ENCODE measurements at places on chromosomes 5 and 9.
A peak's percentile ranks its signal among the peaks of the same experiment; 100 is the strongest.

DNA sequence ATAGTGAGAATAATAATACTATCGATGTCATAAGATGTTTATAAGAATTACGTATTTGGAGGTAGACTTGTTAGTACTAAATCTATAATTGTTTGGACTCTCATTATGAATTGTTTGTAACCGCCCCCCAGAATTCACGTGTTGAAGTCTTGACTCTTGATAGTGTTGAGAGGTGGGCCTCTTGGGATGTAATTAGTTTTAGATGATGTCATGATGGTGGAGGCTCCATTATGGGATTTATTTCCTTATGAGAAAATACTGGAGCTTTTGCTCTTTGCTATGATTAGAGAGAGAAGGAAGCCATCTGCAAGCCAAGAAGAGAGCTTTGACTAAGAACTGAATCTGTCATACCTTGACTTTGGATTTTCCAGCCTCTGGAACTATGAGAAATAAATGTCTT lies 142.2 kb downstream of the PRDM9 start:
- H3K27ac ChIP-seq, result no peak overlapping the region
- H3K4me1 ChIP-seq, result no peaks in the 10 kb centered on the region
- no peaks in the 10 kb centered on the region for H3K27me3 ChIP-seq
- H3K4me3 ChIP-seq, result no peak overlapping the region
- no peaks in the 10 kb centered on the region for H3K36me3 ChIP-seq

DNA sequence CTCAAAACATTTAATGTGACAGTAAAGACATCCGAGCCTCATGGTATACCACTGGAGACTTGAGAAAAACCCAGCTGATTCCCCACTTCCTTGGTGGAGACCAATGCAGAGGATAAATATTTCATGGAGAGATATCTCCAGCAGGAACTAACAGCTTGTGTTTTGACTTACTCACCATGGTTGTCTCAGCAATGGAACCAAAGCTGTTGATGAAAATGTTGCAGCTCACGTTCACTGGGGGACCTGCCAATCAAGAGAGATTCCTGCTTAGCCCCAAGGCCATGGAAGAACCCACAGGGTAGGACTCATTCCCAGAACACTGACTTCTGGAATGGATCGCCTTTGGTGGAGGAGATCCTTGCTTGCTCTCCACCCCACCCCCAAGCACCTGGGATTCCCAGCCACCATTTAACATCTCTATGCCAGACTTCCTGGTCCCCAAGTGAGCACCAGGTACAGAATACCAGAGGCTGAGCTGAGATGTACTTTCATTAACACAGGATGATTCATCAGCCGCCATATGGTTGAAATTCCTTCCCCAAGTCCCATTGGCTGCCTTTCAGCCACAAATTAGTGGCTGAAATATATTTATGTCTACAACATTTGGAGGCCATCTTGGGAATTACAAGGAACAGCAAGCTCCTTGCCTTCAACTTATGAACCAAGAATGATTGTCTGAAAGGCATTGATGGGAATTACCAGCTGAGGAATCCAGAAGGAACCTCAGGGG lies 37.9 kb downstream of the GLRA1 start:
- H3K27ac ChIP-seq, result no peak overlapping the region
- H3K36me3 ChIP-seq, result no peaks in the 10 kb centered on the region
- no peaks in the 10 kb centered on the region for H3K4me1 ChIP-seq
- DNase-seq, result no peak
- no peak overlapping the region for H3K4me3 ChIP-seq
- H3K27me3 ChIP-seq, result peaks cover 7% of the 10 kb centered on the region

- peaks cover 30% of the 10 kb centered on the region for H3K4me1 ChIP-seq
- H3K27ac ChIP-seq, result peak overlapping the region; percentile 73
- H3K36me3 ChIP-seq, result no peaks in the 10 kb centered on the region
- H3K4me3 ChIP-seq, result peak overlapping the region; percentile 39
These were observed 50.3 kb downstream of the MAN2A1 start for GRCh38 chr5:109739741-109740728.

GRCh38 chr9:38350529-38350928 lies 42.0 kb upstream of the ALDH1B1 start:
- H3K27me3 ChIP-seq, result peaks cover 3% of the 10 kb centered on the region
- H3K27ac ChIP-seq, result no peak overlapping the region
- peaks cover 21% of the 10 kb centered on the region for H3K4me1 ChIP-seq
- DNase-seq, result no peak
- H3K4me3 ChIP-seq, result no peak overlapping the region

DNA sequence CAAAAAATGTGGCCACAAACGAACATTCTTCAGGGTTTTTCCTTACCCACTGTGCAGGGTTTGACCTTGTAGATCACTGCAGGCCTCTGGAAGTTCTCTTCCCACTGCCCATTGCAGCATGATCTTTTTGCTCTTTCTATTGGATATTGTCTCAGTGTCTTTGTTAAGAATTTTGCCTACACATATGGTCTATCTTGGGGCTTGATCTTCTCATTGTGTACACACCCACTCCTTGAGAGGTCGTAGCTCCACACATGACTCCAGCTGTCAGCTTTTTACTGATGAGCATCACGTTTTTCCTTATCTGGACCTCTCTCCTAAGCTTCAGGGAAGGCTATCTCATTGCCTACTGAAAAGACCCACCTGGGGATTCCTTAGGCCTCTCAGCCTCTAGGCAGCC lies 3.0 kb upstream of the GLRX start:
- H3K27me3 ChIP-seq, result no peaks in the 10 kb centered on the region
- no peak overlapping the region for H3K27ac ChIP-seq
- no peak for DNase-seq
- H3K36me3 ChIP-seq, result no peaks in the 10 kb centered on the region

DNA sequence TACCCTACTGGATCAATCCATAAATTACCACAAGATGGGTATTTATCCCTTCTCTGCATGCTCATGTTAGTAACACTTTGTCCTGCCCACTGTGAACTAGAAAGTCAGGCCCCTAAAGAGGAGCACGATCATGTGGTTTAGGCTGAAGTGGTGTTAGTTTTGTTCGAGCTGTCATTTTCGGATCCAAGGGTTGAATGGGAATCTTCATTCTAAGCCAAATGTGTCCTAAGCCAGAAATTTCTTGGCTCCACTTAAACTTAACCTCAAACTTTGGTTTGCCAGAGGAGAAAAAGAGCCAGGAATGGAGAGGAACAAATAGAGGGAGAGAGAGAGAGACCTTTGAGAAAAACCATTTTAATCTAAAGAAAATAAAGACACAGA lies 837.7 kb upstream of the ZNF608 start:
- H3K27me3 ChIP-seq, result no peaks in the 10 kb centered on the region
- H3K36me3 ChIP-seq, result no peaks in the 10 kb centered on the region
- DNase-seq, result no peak
- H3K4me1 ChIP-seq, result no peaks in the 10 kb centered on the region
- H3K27ac ChIP-seq, result no peak overlapping the region
- H3K4me3 ChIP-seq, result no peak overlapping the region

- no peak for DNase-seq
- no peak overlapping the region for H3K4me3 ChIP-seq
- H3K27ac ChIP-seq, result no peak overlapping the region
- no peaks in the 10 kb centered on the region for H3K27me3 ChIP-seq
- no peaks in the 10 kb centered on the region for H3K4me1 ChIP-seq
- H3K36me3 ChIP-seq, result no peaks in the 10 kb centered on the region
These were observed 16.1 kb downstream of the PLAC8L1 start for GRCh38 chr5:146089287-146089686.

DNA sequence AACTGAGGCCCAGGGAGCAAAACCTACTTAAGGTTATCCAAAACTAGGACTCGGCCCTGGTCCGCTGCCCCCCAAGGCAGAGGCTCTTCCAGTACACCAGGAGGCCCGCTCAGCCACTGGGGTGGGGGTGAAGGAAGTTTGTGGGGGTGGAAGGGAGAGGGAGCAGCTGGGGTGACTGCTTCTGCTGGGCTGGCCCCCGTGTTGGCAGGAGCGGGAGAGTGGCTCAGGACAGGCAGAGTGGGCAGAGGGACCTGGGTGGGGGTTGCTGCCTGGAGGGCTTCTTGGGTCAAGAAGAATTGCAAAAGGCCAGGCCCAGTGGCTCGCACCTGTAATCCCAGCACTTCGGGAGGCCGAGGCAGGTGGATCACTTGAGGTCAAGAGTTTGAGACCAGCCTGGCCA lies 8.2 kb upstream of the TRIM14 start:
- no peak for DNase-seq
- H3K4me3 ChIP-seq, result no peak overlapping the region

GRCh38 chr5:8826508-8826907 lies 719.4 kb downstream of the SEMA5A start:
- no peaks in the 10 kb centered on the region for H3K27me3 ChIP-seq
- no peaks in the 10 kb centered on the region for H3K4me1 ChIP-seq
- no peaks in the 10 kb centered on the region for H3K36me3 ChIP-seq
- DNase-seq, result no peak
- no peak overlapping the region for H3K27ac ChIP-seq

DNA sequence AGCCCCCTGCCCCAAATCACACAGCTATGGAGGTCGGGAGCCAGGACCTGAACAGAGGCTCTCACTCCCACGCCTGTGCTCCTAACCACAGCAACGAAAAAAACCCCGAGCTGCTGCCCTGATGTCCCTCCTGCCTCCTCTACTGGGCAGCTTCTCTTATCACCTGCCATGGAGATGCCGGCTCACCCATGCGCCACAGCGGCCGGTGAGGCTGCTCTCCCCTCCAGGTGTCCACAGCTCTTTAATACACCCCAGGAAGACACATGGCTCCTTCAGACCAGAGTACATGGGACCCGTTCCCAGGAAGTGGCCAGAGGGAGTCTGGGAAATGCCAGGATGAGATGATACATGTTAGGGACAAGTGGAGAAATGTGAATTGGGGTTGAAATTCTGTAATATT lies 110.9 kb downstream of the COL23A1 start:
- no peaks in the 10 kb centered on the region for H3K36me3 ChIP-seq
- no peak overlapping the region for H3K4me3 ChIP-seq
- no peak for DNase-seq

DNA sequence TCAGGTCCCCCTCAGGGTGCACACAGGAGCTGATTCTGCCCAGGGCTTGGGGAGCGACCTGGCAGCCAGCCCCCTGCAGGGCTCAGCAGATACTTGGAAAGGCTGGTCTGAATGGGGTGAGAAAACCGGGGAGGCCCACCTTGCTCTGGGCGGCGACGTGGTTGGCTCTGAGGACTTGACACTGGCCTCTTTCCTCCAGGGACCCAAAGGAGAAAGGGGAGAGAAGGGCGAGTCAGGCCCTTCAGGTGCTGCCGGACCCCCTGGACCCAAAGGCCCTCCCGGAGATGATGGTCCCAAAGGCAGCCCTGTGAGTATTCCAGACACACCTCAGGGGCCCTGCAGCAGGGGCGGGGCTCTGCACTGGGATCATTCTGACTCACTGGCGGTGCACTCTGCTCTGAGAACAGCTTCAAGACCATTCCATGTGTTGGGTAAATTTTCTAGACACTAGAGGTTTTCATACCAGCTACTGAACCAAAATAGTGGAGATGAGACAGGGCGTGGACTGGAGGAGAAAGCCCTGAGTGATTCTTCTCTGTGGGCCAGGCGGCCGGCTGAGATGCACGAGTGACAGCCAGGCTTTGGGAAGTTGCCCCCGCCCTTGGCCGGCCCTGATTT lies 65.9 kb upstream of the FCN2 start:
- H3K27me3 ChIP-seq, result no peaks in the 10 kb centered on the region
- H3K4me1 ChIP-seq, result peaks cover 23% of the 10 kb centered on the region
- no peak overlapping the region for H3K27ac ChIP-seq
- H3K4me3 ChIP-seq, result no peak overlapping the region
- DNase-seq, result no peak
- H3K36me3 ChIP-seq, result no peaks in the 10 kb centered on the region

- no peak overlapping the region for H3K27ac ChIP-seq
- no peak for DNase-seq
- peaks cover under 1% of the 10 kb centered on the region for H3K4me1 ChIP-seq
- H3K36me3 ChIP-seq, result peaks cover 50% of the 10 kb centered on the region
- H3K27me3 ChIP-seq, result no peaks in the 10 kb centered on the region
These were observed 4.3 kb downstream of the BBLN start for GRCh38 chr9:128164307-128164885.

DNA sequence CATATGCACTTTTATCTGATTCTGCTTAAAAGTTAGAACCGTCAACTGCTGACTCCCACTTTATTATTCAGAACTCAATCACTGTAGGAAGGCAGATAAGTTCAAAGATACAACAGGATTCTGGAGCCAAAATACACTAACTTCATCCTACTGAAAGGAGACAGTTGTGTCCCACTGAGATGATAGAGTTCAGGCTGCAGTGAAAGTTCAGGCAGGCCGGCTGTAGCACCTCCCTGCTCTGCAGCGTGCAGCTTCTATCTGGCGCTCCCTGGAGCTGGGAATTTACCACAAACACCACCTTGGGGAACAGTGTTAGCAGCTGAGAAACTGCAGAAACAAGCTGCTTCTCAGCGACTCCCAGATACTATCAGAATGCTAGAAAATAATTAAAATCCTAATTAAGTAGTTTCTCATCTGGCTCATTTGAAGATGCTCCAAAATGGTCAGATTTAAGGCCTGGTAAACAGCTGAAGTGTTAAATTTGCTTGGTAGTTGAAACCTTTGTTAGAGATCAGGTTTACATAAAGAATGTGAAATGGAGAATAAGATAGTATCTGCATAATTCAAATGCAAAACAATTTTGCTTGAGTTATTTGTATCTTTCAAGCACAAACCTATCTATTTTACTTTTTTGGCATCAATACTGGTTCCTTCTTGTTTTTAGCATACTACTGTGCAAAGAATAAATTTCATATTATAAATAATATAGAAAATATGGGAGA lies 52.3 kb upstream of the CNTLN start:
- 0 out of 2 replicates have a peak, but pooled peaks cover 1% of the 10 kb centered on the region for H3K4me1 ChIP-seq
- no peaks in the 10 kb centered on the region for H3K27me3 ChIP-seq
- no peak overlapping the region for H3K27ac ChIP-seq
- H3K4me3 ChIP-seq, result no peak overlapping the region
